ENCODE measurements at places on chromosomes 11 and 22. TPM values are rescaled to one million over a fixed set of nuclear protein-coding genes. Genes with fewer than 3 reads are reported as not detected.

HSCB gene
- total RNA-seq: 9.3 TPM

CABP7 gene
- 0.14 TPM for total RNA-seq

- DNase-seq: no peak
These were observed 19.3 kb upstream of the GNB1L start for GRCh38 chr22:19873960-19874306.

GRCh38 chr22:43183496-43184277 lies 3.2 kb downstream of the TTLL12 start:
- no peak for DNase-seq

GRCh38 chr11:35873721-35874120 lies 70.1 kb upstream of the LDLRAD3 start:
- no peak for DNase-seq

All from thymus (tissue), 14 donors.